ENCODE measurements at places on chromosomes 7 and 10.

DNA sequence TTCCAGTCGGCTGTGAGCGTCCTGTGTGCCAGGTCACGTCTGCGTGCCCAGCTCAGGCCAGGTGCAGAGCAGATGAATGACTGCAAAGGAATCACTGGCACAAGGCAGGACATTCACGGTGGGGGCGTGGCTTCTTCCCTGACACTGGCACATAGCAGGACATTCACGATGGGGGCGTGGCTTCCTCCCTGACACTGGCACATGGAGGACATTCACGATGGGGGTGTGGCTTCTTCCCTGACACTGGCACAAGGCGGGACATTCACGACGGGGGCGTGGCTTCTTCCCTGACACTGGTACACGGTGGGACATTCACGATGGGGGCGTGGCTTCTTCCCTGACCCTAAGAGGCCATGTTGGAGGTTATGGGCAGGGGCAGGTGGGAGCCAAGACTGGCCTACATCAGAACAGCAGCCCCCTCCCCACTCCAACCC lies 64.3 kb downstream of the MYL10 start:
- DNase-seq: no peak

DNA sequence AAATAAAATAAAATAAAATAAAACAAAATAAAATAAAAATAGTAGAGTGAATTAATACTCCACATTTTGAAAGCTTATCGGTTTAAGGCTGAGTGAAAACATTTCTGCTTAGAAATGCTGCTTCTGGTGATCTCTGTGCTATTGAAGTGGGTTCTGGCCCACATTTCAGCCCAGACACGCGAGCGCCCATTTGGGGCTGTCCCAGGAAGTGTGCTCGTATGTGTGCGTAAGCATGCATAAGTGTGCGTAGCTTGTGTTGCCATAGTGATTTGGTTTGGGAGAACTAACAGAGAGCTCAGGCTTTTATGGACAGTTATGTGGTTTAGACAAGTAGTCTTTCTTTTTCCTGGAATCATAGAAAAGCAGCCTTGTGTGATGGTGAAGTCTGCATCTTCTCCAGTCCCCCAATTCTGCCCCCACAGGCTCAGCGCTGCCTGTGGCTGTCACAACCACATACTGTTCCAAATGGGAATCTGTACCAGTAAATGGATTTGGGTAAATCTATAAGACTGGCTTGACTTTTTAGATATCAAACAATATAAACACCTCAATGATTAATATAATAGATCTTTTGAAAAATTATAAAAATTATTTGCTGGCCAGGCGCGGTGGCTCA lies 29.8 kb upstream of the PURB start:
- DNase-seq: peak; percentile 58

GRCh38 chr10:98396096-98397063 lies 18.6 kb downstream of the PYROXD2 start:
- no peak for DNase-seq

DNA sequence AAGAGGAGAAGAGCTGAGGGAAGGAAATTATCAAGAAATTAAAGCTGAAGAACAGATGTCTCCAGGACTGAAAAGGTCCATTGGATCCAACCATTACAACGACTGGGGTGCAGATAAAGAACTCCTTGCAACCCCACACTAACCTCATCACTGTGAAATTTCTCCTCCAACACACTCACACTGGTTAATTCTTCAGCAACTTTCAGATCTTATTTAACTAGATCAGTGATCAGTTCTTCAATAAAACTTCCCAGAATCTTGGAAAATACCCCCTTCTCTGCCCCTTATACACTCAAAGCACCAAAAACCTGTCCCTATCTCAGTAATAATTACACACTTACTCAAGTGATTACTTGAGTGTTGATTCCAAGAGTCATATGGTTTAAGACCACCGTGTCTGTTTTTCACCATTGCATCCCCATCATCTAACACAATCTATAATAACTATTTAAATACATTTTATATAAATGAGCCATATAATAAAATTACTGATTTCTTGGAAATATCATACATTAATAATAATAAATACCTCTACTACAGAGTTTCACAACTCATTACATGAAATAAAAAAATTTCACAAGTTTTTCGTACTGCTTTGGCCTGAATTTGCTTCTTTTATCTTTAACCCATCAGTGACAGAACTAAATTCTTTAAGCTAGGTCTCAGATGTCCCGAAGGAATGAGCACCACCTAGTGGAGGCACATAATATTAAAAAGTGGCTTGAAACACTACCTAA lies 123.7 kb downstream of the MPP7 start:
- DNase-seq: peak; percentile 23

- no peak for DNase-seq
Measured at GRCh38 chr7:51321961-51322515, 5.4 kb upstream of the COBL start.

DNA sequence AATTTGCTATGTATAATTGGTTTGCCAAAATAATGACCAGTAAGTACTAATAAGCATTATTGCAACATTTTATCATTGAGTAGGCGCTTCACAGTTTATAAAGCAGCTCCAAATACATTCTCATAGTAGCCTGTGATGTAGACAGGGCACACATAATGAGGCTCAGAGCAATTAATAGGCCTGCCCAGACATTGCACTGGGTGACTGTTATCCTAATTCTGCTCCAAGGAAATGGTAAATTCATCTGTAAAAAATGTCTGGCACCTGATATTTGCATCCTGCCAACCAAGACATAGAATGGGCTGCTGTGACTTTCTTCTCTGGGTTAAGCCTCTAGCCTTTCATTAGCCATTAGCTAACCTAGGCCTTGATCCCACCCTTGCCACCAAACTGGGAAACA lies 97.6 kb downstream of the SEM1 start:
- no peak for DNase-seq

DNA sequence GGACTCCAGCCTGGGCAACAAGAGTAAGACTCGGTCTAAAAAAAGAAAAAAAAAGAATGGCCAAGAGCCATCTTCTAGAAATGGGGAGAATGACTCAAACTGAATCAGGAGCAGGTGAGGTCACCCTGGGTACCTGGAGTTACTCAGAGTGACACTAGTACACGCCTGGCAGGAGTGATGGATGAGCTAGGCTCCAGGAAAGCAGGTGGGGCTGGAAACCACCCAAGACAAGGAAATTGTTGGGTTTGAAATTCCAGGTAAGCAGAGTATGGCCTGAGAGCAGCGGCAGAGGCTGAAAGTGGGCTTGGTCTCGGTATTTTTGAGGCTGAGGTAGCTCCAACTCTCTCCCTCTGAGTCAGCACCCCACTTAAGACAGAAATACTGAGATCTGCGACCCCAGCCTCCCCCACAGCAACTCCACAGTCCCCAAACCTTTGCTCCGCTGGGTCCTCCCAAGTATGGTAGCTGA lies 18.5 kb downstream of the DDIT4 start:
- peak; percentile 60 for DNase-seq

GRCh38 chr7:117672453-117672852 lies 192.6 kb downstream of the CFTR start:
- no peak for DNase-seq

DNA sequence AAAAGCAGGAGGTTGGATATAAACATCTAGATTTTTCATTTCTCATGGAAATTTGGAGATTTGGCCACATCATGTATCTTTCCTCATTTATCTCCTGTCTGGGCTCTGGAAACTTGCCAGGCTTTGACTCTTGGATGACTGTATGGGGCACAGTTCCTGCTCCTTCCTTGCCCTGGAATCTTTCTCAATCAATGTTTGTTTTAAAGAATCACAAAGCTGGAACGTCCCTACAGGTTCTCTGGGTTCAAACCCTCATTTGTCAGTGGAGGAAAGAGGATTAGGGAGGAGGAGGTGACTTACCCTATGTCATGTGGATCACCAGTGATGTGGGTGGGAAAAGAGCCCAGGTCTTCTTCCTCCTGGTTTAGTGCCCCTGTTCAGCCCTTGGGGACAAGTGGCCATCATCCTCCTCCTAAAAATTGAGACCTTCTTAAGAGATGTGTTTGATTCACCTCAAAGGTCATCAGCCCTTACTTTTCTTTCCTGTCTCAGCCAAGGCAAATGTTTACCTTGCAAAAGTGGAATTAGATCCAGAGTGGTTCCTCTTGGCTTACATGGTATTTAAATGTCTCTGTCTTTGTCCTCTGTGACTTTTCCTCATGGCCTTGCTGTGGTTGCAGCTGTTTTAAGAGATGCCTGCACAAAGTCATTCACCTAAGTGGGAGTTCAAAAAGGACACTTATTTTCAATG lies 38.8 kb upstream of the PDZD8 start:
- no peak for DNase-seq

GRCh38 chr7:138000081-138000701 lies 1.7 kb downstream of the CREB3L2 start:
- DNase-seq: no peak

GRCh38 chr10:28425422-28425821 lies 107.5 kb upstream of the WAC start:
- no peak for DNase-seq

DNA sequence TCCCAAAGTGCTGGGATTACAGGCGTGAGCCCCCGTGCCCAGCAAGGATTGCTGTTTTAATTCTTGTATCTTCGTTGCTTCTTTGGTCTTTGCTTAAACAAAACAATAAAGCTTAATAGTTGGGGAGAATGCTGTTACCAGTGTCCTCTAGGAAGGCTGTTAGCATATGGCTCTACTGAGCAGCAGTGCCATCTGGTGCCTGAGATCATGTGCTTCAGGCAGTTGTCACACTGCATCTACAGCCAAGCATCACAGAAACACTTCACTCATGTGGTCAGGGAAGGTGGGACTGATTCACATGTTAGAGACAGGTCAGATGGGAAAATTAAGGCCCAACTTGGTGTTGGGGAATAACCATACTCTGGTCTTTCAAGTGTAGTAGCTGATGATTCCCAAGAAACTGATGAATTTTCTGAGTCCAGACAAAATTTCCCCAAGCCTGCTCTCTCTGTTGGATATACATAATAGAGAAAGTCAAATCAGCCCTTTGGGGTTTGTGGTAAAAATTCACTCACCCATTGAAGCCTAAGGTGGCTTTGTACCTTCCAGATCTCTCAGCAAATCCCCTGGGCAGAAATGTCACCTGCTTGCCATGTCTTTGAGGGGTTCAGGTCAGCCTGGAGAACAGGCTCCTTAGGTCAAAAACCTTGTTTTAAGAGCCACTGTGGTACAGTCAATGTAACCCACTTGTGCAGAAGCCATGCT lies 28.4 kb downstream of the UBE2D4 start:
- peak; percentile 3 for DNase-seq

DNA sequence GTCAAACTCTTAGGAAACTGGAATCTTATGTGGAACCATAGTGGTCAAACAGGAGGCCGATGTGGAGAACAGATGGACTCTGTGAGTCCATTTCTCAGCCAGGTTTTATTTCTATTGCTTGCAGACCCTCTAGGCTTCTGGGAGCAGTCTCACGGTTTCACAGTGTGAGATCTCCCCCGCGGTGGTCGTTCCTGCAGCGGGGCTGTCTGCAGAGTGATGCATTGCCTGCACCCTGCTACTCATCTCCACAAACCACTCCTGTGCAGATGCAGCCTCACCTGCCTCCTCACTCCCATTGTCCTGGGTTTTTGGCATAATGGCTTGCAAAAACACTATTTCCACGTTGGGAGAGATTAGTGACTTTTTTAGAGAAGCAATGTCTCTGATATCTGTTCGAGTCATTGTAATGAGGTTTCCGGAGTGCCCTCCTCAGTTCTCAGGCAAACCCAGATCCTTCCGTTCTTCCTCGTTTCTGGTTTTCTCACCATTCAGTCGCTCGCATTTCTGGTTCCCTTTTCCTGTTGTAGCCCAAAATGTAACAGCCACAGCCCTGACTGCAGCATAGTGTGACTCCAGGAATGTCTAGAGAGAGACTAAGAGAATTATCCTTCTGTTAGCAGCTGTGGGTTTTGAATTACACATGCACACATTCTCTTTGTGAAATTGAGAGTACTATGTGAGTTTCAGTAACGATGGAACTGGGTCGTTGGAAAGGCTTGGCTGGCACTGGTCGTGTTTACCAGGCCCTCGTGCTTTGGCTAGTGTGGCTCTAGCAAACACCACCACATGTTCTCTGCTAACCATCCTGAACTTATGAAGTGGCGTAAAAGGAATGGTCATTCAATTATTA lies 30.2 kb downstream of the ACADSB start:
- no peak for DNase-seq

DNA sequence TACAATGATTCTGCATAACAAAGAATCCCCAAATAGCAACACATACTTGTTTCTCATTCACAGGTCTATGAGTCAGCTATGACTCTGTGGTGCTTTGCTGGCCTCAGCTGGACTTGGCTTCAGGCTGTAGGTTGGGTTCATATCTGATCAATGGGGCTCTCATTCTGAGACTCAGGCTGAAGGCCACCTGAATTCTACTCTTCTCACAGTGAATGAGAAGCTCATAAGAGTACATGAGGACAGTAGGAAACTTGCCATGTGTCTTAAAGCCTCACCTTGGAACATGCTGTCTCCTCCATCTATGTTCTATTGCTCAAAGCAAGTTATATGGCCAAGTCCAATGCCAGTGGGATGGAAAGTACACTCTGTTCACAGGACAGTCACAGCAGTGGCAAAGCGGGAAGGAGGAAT lies 292.9 kb downstream of the BMPER start:
- no peak for DNase-seq

- DNase-seq: no peak
Measured at GRCh38 chr10:85036661-85037060, 708.3 kb downstream of the CCSER2 start.

DNA sequence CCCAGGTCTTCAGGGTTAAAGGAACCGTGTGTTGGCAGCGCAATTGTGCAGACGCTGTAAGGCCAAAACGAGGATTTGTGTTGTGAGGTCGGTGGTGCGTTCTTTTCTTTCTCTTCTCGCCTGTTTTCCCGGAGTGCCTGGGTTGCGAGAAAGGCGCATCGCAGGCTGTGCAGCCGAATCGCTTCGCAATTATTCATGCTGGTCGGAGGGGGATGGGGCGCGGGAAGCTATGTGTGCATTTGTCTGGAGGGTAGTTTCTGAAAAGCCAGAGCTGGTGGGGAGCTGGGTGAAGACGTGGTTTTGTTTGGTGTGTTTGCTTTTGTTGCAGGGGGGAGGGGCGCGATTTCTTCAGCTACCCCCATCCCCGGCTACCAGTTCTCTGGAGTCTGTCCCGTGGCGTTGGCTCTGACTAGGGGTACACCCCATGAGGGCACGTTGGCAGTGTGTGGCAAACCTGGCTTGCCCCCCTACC lies 2.1 kb downstream of the MXI1 start:
- no peak for DNase-seq

- DNase-seq: no peak
Measured at GRCh38 chr7:134845461-134845860, 66.0 kb downstream of the CALD1 start.

GRCh38 chr10:73076360-73077183 lies 20.1 kb downstream of the P4HA1 start:
- DNase-seq: no peak

DNA sequence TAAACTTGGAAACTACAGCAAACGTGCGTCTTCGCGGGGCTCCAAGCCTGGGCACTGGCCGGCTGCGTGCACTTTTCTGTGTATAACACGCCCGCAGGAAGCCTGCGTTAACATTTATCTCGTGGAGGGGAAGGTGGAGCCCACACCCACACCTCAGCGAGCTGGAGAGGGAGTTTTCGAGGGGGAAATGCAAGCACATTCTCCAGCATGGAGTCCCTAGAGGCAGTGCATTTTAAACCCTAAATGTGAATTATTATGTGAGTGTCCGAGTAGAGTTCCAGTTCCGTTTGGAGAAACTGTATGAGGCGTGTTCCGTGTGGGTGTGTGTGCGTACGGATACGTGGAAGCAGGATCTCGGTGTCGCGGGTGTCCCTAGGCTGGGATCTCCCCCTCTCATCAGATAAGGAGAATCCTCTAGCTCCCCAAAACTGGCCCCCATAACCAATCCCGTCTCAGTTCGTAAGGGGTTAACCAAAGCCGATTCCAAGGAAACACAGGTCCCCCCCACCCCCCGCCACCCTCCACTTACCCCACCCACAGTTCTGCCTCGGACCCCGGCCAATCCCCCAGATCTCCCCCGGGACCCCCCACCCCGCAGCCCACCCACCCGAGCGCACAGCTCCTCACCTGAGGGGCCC lies 403 bp downstream of the CDK6 start:
- DNase-seq: peak; percentile 41

Data from activated T-cell treated with anti-CD3 and anti-CD28 coated beads for 24 hours (primary cell).